Psoas muscle (tissue), 8 donors: ENCODE measurements at places on chromosomes 4 and X. TPM values are rescaled to one million over a fixed set of nuclear protein-coding genes. Genes with fewer than 3 reads are reported as not detected.

DNA sequence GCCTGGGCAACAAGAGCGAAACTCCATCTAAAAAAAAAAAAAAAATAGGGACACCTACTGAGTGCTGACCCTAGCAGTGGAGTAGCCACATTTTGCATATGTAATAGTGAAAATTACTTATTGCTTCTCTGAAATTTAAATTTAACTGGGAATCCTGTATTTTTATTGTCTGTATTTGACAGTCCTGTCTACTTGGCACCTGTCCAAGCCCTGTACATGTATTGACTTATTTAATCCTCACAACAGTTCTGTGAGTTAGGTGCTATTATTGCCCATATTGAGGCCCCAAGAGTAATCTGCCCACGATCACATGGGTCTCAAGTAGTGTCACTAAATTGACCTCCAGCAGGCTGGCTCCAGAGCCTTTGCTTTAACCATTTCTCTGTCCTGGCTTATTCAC lies 81.6 kb downstream of the WDR19 start:
- H3K36me3 ChIP-seq = peaks cover 20% of the 10 kb centered on the region
- no peak overlapping the region for H3K27ac ChIP-seq
- no peaks in the 10 kb centered on the region for H3K27me3 ChIP-seq
- DNase-seq = no peak
- H3K4me3 ChIP-seq = no peak overlapping the region

DNA sequence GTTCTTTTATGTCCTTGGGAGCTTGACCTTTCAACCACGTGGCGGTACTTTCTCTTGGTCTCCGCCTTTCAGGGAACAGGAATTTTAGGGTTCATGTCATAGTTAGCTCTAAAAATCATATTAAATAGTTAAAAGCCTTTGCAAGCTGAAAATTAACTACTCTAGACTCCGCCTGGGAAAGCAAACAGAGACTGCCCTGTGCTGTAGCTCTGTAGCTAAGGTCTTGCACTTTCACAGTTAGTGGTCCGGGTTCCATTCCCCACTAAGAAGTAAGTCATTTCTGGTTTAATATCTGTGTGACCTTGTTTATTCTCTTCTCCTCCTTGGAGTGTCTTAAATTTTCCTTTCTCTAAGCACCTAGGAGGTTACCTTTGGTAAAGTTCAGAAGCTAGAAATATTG lies 118.2 kb downstream of the PHF8 start:
- H3K27ac ChIP-seq = no peak overlapping the region
- peaks cover 20% of the 10 kb centered on the region for H3K27me3 ChIP-seq
- DNase-seq = no peak
- no peaks in the 10 kb centered on the region for H3K4me1 ChIP-seq
- no peak overlapping the region for H3K4me3 ChIP-seq

DNA sequence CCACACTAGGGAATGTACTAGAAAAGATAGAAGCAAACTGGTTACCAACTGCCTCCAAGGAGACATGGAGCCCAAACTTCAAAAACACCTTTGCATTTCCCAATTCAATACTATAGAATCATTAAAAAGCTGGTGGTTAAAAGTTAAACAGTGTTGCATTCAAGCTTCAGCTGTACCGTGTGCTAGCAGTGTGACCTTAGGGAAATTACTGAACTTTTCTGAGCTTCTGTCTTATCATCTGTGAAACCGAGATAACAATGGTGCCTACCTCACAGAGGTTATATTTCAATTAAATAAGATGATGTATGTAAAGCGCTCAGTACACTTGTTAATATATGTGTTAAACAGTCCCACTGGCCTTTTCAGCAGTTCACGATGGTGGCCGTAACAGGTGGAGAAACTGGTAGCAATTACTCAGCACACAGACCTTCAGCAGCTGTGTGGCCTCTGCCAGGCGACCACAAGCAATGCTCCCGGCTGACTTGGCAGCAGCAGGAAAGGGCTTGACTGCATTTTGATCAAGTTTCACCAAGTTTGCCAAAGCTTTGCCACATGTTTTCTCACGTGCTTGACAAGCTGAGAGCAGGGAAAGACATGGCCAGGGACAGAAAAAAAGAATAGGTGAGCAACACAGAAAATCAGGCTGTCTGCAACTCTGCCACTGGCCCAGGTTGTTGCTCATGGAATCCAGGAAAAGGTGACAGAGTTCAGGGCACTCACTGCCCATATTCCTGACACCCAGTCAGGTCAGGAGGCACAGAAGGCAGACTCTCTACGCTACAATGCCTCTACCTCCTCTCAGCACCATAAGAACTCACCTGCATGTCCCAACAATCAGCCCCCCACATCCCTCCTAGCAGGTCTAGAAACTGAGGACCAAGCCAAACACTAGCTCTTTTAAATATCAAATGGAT lies 72.1 kb downstream of the PARM1 start:
- H3K27me3 ChIP-seq = no peaks in the 10 kb centered on the region
- H3K27ac ChIP-seq = peak overlapping the region; percentile 82
- H3K4me1 ChIP-seq = peaks cover 27% of the 10 kb centered on the region
- peak; percentile 67 for DNase-seq
- H3K36me3 ChIP-seq = no peaks in the 10 kb centered on the region
- H3K4me3 ChIP-seq = no peak overlapping the region

DNA sequence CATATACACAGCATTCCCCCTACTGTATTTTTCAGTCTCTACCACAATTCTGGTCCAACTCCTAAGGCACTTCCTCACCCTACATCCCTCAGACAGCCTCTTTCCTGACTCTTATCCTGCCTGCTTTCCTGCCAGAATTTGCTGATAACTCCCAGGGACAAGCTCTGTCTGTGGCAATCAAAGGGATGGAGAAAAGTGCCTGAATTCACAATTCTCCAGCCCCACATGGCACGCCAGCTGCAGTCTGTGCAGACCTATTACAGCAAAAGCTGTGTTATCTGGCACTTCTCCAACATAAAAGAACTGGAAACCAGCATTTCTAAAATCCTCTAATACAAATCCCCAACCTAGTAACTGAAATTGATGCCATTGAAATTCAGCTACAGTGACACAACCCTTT lies 404.8 kb downstream of the KLHL13 start:
- no peak for DNase-seq
- no peak overlapping the region for H3K27ac ChIP-seq
- no peaks in the 10 kb centered on the region for H3K4me1 ChIP-seq
- no peak overlapping the region for H3K4me3 ChIP-seq

DNA sequence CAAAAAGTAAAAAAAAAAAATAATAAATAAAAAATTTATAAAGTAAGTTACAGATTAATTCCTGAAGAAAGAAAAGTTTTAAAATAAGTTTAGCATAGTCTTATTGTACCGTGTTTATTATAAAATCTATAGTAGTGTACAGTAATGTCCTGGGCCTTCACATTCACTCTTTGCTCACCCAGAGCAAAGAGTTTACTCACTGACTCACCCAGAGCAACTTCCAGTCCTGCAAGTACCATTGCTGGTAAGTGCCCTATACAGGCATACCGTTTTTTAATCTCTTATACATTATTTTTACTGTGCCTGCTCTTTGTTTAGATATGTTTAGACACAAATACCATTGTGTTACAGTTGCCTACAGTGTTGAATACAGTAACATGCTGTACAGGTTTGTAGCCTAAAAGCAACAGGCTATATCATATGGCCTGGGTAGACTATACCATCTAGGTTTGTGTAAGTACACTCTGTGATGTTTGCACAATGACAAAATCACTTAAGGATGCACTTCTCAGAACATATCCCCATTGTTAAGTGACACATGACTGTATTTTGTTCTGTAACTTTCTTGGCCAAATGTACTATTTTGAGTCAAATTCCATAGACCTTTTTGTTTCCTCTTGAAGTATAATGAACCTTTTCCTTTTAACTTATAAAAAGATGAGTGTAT lies 199.0 kb upstream of the NUDT6 start:
- H3K36me3 ChIP-seq = no peaks in the 10 kb centered on the region
- H3K4me3 ChIP-seq = no peak overlapping the region
- H3K4me1 ChIP-seq = no peaks in the 10 kb centered on the region
- no peak for DNase-seq

- H3K4me3 ChIP-seq = no peak overlapping the region
- H3K27ac ChIP-seq = no peak overlapping the region
- no peaks in the 10 kb centered on the region for H3K36me3 ChIP-seq
- no peaks in the 10 kb centered on the region for H3K27me3 ChIP-seq
Measured at GRCh38 chr4:159547645-159548308, 444.9 kb downstream of the RAPGEF2 start.

DNA sequence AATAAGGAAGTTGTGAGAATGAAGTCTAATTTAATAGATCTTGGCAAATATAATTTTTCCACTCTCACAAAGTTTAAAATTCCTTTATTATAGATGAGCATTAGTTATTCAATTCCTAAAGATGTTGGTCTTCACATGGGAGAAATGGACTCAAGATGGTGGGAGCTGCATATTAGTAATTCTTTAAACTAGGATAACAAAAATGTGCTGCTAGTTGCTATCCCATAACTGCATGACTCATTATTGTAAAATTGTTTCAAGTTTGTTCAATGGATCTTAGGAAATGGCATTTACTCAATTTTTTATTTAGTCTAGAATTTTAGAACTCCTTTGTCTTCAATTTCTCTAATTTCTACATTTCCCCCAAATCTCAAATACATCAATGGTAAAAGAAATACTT lies 155.8 kb downstream of the ATP10D start:
- H3K36me3 ChIP-seq = no peaks in the 10 kb centered on the region
- no peak overlapping the region for H3K27ac ChIP-seq
- H3K4me1 ChIP-seq = no peaks in the 10 kb centered on the region
- H3K4me3 ChIP-seq = no peak overlapping the region

GRCh38 chrX:24231131-24231540 lies 81.6 kb downstream of the ZFX start:
- no peaks in the 10 kb centered on the region for H3K27me3 ChIP-seq
- DNase-seq = no peak
- no peaks in the 10 kb centered on the region for H3K4me1 ChIP-seq
- no peak overlapping the region for H3K4me3 ChIP-seq
- no peaks in the 10 kb centered on the region for H3K36me3 ChIP-seq
- H3K27ac ChIP-seq = no peak overlapping the region

GRCh38 chr4:67721770-67722597 lies 21.0 kb upstream of the UBA6 start:
- H3K4me1 ChIP-seq = no peaks in the 10 kb centered on the region
- DNase-seq = no peak
- no peaks in the 10 kb centered on the region for H3K27me3 ChIP-seq
- H3K27ac ChIP-seq = no peak overlapping the region
- peaks cover 13% of the 10 kb centered on the region for H3K36me3 ChIP-seq

DNA sequence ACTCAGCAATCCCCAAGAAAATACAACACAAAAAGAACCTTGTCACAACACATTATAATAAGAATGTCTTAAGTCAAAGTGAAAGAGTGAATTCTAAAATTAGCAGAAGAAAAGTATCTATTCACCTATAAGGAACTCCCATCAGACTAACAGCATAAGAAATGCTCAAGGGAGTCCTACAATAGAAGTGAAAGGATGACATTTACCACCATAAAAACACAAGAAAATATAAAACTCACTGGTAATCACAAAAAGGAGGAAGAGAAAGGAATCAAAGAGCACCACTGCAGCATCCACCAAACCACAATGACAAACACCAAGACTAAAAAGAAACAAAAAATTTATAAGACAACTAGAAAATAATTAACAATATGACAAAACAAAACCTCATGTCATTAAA lies 257.0 kb upstream of the AGTR2 start:
- no peak overlapping the region for H3K4me3 ChIP-seq
- no peaks in the 10 kb centered on the region for H3K4me1 ChIP-seq
- DNase-seq = no peak
- no peaks in the 10 kb centered on the region for H3K36me3 ChIP-seq
- H3K27ac ChIP-seq = no peak overlapping the region

GRCh38 chr4:2104556-2105345 lies 45.6 kb downstream of the NAT8L start:
- DNase-seq = no peak
- no peaks in the 10 kb centered on the region for H3K27me3 ChIP-seq
- H3K27ac ChIP-seq = no peak overlapping the region
- no peak overlapping the region for H3K4me3 ChIP-seq

- no peak overlapping the region for H3K27ac ChIP-seq
- no peak overlapping the region for H3K4me3 ChIP-seq
- peaks cover 4% of the 10 kb centered on the region for H3K36me3 ChIP-seq
- H3K4me1 ChIP-seq = peaks cover 6% of the 10 kb centered on the region
Measured at GRCh38 chr4:152896811-152897210, 39.3 kb upstream of the FHDC1 start.

DNA sequence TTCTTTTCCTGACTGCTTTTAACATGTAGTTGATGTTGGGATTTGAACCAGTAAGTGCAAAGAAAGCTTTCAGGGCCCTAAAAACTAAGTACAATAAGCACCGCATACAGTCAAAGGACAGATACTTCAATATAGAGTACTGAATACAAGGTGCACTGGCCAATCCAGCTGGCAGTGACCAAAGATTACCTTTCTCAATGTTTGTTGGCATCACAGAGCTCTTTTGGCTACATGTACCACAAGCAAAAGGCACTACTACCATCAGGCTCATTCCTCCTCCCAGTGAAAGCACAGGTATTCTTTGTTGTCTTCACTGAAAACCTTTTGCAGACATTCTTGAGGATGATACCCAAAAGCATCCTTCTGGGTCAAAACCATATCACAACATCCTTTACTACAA lies 65.2 kb upstream of the ZCCHC13 start:
- H3K27ac ChIP-seq = no peak overlapping the region
- no peak for DNase-seq
- H3K4me1 ChIP-seq = no peaks in the 10 kb centered on the region
- H3K36me3 ChIP-seq = no peaks in the 10 kb centered on the region
- no peak overlapping the region for H3K4me3 ChIP-seq

DNA sequence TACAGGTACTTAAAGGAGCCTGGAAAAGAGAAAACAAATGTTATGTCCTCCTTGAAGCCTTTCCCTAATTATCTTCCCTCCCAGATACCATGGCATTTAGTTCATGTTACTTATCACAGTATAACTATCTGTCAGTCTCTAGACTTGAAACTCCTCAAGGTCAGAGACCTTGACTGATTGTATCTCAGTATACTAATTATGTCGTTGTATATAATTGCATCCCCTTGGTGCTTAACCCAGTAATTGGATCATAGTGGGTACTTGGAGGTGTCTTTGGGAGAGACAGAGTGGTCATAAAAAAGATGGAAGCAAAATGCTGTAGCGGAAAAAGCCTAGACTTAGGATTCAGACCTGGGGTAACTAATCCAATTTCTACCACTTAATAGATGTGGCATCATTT lies 8.1 kb downstream of the IGBP1 start:
- DNase-seq = no peak
- no peak overlapping the region for H3K4me3 ChIP-seq
- H3K27me3 ChIP-seq = peaks cover 17% of the 10 kb centered on the region
- H3K27ac ChIP-seq = no peak overlapping the region
- no peaks in the 10 kb centered on the region for H3K4me1 ChIP-seq
- peaks cover 7% of the 10 kb centered on the region for H3K36me3 ChIP-seq

Gene SPANXD
- not detected for total RNA-seq

Gene ARAP2
- total RNA-seq = 1.4 TPM

Gene ZCCHC18
- total RNA-seq = not detected

Gene IL9R
- not detected for total RNA-seq

Gene CXorf49
- not detected for total RNA-seq

Gene TREX2
- 0.25 TPM for total RNA-seq

Gene POU3F4
- total RNA-seq = not detected

Gene OTC
- total RNA-seq = 0.17 TPM

Gene GNPDA2
- total RNA-seq = 6.9 TPM
